ENCODE measurements at places on chromosomes 11 and 22. TPM values are rescaled to one million over a fixed set of nuclear protein-coding genes. Genes with fewer than 3 reads are reported as not detected.

The KCNK7 gene
- total RNA-seq: 0.81 TPM

The PRG2 gene
- total RNA-seq: not detected

The FAM181B gene
- 0.13 TPM for total RNA-seq

The C11orf87 gene
- 0.03 TPM for total RNA-seq

The IL17RA gene
- total RNA-seq: 7.5 TPM

The C11orf21 gene
- 43.6 TPM for total RNA-seq

The CRYBB3 gene
- total RNA-seq: not detected

The KRTAP5-8 gene
- not detected for total RNA-seq

All from Right ventricle myocardium superior (tissue), 1 donor.